ENCODE measurements at places on chromosomes 3 and 15.

DNA sequence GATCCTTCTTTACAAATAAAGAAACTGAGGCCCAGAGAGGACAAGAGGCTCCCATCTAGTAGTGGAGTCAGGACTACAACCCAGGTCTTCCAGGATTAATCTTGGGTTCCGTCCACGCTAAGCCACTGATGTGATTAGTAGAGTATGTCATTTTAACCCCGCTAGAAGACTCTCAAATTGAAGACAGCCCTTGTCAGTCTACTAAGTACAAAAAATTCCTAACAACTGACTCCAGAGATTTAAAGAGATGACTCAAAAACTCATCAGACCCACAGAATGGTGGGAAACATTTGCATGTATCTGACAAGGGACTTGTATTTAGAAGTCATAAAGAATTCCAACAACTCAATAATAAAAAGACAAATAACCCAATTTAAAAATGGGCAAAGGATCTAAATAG is 145.3 kb downstream of the CNTN3 start:
- no peak for DNase-seq

- DNase-seq: no peak
Observed at GRCh38 chr15:38019066-38019465, 84.6 kb downstream of the TMCO5A start.

DNA sequence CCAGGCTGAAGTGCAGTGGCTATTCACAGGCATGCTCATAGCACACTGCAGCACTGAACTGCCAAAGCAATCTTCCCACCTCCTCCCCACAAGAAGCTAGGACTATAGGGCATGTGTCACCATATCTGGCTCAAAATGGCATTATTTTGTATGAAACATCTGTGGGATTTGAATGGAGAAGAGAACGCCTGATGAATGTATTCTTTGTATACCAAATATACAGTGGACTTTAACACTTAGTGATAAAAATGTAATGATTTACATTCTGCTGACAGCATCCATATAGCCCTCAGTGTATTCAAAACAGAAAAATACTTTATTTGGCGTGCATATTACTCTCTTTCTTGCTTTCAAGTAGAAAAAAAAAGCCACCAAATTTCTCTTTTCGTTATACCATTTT is 257.8 kb downstream of the FOXP1 start:
- no peak for DNase-seq

GRCh38 chr15:56934269-56934668 is 15.8 kb downstream of the TCF12 start:
- DNase-seq: no peak

- no peak for DNase-seq
Observed at GRCh38 chr3:117844676-117845075, 1135.1 kb downstream of the TUSC7 start.

DNA sequence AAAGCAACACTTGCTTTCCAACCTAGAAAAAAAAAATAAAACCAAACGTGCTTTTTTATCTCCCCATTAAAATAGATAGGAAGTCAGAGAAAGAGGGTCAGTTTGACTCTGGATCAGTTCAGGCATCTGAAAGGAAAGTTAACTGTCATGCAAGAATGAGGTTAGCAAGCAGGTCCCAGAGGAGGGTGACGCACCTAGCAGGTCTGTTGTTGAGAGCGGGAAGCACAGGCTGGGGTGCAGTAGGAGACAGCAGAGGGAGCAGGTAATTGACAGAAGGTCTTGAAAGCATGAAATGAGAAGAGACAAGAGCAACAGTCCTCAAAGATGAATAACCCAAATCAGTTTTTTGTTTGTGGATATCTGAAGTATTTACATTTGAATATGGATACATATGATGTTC is 82.5 kb downstream of the ANO10 start:
- no peak for DNase-seq

DNA sequence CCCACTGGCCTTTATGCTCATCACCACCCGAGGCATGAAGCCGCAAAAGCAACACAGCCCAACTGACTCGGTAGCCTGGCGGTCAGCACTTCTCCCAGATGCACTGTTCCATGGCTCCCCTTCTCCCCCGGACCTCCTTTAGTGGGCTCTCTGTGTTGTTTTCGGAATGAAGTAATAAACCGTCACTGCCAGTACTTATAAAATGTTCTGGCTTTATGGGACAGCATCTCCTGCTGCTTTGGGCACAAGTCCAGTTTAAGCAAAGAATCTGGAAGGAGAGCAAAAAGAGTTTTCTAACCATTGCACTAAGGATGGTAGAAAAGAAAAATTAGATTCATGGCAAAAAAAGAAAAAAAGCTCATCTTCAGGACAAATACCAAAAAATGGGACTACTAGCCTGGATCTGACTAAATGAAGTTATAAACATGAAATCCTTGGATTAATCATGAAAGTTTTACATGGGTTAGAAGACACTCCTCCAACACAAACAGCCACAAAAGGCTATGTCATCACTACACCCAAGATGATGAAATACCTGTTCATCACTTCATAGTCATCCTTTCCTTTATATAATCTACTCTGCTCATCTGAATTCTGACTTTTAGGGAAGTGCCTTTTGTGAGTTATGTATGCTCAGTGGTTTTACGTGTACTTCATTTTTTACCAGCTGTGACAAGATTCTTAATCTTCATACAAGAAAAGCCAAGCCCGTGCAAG is 89.5 kb upstream of the UBE2E2 start:
- no peak for DNase-seq

All from HFF-Myc (cell line).